Dorsolateral prefrontal cortex (tissue), 122 donors: ENCODE measurements at places on chromosomes 1 and 21. TPM values are rescaled to one million over a fixed set of nuclear protein-coding genes. Genes with fewer than 3 reads are reported as not detected.

Gene PROX1
- total RNA-seq, result 55.6 TPM

Gene TNFSF4
- total RNA-seq, result 3.0 TPM

Gene ABCG1
- total RNA-seq, result 52.3 TPM

Gene SPRR2E
- total RNA-seq, result not detected

Gene B3GALT5
- total RNA-seq, result 4.5 TPM

Gene OLFML2B
- total RNA-seq, result 7.6 TPM

Gene HMGCS2
- total RNA-seq, result not detected

Gene SPRR3
- not detected for total RNA-seq
